ENCODE measurements at places on chromosomes 3 and 15. TPM values are rescaled to one million over a fixed set of nuclear protein-coding genes. Genes with fewer than 3 reads are reported as not detected.

Gene CEP97
- 6.0 TPM for total RNA-seq

Gene LRRC2
- not detected for total RNA-seq

Gene TMCO5A
- not detected for total RNA-seq

Gene ANKDD1A
- 1.3 TPM for total RNA-seq

Gene IL17RD
- 1.2 TPM for total RNA-seq

All from A549 treated with dexamethasone at 1 μM for 4 hours (cell line).